ENCODE measurements at places on chromosomes 2 and 18. TPM values are rescaled to one million over a fixed set of nuclear protein-coding genes. Genes with fewer than 3 reads are reported as not detected.

DNA sequence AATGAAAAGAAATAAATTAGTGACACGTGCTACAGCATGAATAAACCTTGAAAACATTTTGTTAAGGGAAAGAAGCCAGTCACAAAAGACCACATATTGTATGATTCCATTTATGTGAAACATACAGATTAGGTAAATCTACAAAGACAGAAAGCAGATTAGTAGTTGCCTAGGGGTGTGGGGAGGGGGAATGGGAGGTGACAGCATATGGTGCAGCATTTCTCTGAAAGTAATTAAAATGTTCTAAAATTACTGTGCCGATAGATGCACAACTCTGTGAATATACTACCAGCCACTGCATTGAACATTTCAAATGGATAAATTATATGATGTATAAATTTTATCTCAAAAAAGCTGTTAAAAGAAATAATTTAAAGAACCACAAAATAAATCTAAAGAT, 161.0 kb downstream of the TRIB2 start:
- H3K4me3 ChIP-seq = no peak overlapping the region
- no peak overlapping the region for H3K27ac ChIP-seq
- peaks cover 15% of the 10 kb centered on the region for H3K27me3 ChIP-seq
- DNase-seq = no peak

Gene ABCB11
- not detected for total RNA-seq

DNA sequence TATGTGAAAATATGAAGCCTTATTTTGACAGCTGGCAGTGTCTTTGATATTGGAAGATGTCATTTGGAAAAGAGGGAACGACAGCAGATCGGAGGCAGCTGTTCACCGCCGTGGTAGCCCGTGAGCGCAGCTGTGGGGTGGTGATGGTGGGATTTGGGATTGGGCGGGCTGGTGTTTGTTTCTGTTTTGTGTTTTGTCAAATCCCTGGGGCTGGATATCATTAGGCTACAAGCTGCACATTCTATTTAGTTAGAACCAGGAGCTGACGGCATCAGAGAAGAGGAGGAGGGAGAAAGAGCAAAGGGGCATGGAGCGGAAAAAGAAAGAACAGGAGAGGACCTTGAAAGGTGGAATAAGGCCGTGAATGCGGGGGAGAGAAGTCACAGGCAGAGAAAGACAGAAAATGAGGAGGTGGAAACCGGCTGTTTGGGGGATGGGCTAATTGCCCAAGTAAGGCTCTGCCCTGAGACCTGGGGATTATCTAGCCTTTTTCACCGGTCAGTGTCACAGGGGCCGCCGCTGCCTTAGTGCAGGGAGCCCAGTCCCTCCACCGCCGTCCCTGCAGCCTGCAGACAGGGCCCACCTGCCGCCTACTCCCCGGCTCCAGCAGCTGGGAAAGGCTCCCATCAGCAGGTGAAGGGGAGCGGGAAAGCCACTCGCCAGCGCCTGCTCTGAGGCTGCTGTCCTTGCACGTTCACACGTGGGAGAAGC, 88.0 kb downstream of the ZCCHC2 start:
- no peak for DNase-seq
- no peak overlapping the region for H3K27ac ChIP-seq
- H3K36me3 ChIP-seq = no peaks in the 10 kb centered on the region
- peak overlapping the region; percentile 6 for H3K4me3 ChIP-seq
- peaks cover 5% of the 10 kb centered on the region for H3K4me1 ChIP-seq

Gene KCNK3
- total RNA-seq = not detected

GRCh38 chr2:74708296-74708695, 54.2 kb downstream of the SEMA4F start:
- H3K4me3 ChIP-seq = no peak overlapping the region
- no peaks in the 10 kb centered on the region for H3K27me3 ChIP-seq
- no peaks in the 10 kb centered on the region for H3K4me1 ChIP-seq
- no peak overlapping the region for H3K27ac ChIP-seq

DNA sequence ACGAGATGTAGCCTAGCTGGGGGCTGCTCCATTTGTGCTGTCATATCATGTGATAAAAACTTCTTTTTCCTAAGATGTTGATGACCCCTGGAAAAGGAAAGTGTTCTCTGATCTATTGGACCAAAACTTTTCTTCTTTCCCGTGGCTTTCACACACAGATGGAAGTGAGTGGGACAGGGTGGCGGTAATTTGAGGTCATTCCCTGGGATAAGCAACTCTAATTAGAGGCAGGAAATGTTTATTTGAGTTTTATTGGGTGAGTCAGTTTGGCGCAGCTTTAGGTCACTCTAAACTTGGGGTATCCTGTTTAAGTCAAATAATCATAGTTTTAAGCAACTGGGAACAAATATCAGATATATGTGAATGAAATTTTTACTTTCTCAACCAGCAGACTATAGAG, 221.0 kb upstream of the EPAS1 start:
- no peak overlapping the region for H3K27ac ChIP-seq
- peaks cover 6% of the 10 kb centered on the region for H3K36me3 ChIP-seq
- no peak overlapping the region for H3K4me3 ChIP-seq
- H3K4me1 ChIP-seq = no peaks in the 10 kb centered on the region

- DNase-seq = no peak
- peaks cover 4% of the 10 kb centered on the region for H3K4me1 ChIP-seq
- no peak overlapping the region for H3K27ac ChIP-seq
- no peaks in the 10 kb centered on the region for H3K27me3 ChIP-seq
Observed at GRCh38 chr2:20291106-20291564, 59.5 kb downstream of the PUM2 start.

- H3K4me3 ChIP-seq = no peak overlapping the region
- H3K27ac ChIP-seq = no peak overlapping the region
- H3K4me1 ChIP-seq = peaks cover 32% of the 10 kb centered on the region
- H3K36me3 ChIP-seq = peaks cover 4% of the 10 kb centered on the region
Observed at GRCh38 chr18:8952769-8953760, 149.4 kb upstream of the NDUFV2 start.

Gene CPLX4
- not detected for total RNA-seq

DNA sequence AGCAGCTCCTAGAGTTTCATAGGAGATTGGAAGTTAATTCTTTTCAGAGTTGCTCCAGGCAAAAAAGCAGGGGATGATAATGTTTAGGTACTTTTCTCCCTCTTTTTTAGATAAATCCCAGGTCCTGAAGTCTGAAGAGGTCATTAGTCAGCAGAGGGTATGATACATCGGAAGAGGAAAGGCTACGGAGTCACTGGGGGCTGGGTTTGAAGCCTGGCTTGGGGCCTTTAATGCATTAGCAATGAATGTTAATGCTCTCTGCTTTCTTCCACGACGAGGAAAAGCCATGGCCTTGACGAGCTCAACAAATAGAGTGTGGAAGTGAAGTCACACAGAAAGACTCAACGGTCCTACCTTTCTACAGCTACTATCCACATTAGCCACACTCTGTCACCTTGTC, 235.1 kb downstream of the NCKAP5 start:
- H3K36me3 ChIP-seq = no peaks in the 10 kb centered on the region
- no peaks in the 10 kb centered on the region for H3K4me1 ChIP-seq
- H3K27me3 ChIP-seq = no peaks in the 10 kb centered on the region

GRCh38 chr18:2568605-2569004, 2.7 kb downstream of the METTL4 start:
- no peak for DNase-seq
- peak overlapping the region; percentile 19 for H3K27ac ChIP-seq
- H3K4me1 ChIP-seq = peaks cover 32% of the 10 kb centered on the region
- peaks cover 33% of the 10 kb centered on the region for H3K36me3 ChIP-seq
- H3K4me3 ChIP-seq = peak overlapping the region; percentile 98

Gene GAL3ST2
- total RNA-seq = not detected

GRCh38 chr2:143026411-143027054, 102.7 kb upstream of the ARHGAP15 start:
- H3K27me3 ChIP-seq = no peaks in the 10 kb centered on the region
- DNase-seq = no peak
- no peaks in the 10 kb centered on the region for H3K36me3 ChIP-seq
- H3K27ac ChIP-seq = no peak overlapping the region
- no peaks in the 10 kb centered on the region for H3K4me1 ChIP-seq
- H3K4me3 ChIP-seq = no peak overlapping the region

Gene EGR4
- total RNA-seq = not detected

GRCh38 chr18:57167617-57168308, 20.9 kb downstream of the BOD1L2 start:
- H3K4me3 ChIP-seq = no peak overlapping the region
- DNase-seq = no peak
- no peaks in the 10 kb centered on the region for H3K4me1 ChIP-seq
- H3K27ac ChIP-seq = no peak overlapping the region
- H3K27me3 ChIP-seq = peaks cover 10% of the 10 kb centered on the region
- H3K36me3 ChIP-seq = no peaks in the 10 kb centered on the region

Gene CD8B2
- 13.1 TPM for total RNA-seq

Gene INHA
- not detected for total RNA-seq

DNA sequence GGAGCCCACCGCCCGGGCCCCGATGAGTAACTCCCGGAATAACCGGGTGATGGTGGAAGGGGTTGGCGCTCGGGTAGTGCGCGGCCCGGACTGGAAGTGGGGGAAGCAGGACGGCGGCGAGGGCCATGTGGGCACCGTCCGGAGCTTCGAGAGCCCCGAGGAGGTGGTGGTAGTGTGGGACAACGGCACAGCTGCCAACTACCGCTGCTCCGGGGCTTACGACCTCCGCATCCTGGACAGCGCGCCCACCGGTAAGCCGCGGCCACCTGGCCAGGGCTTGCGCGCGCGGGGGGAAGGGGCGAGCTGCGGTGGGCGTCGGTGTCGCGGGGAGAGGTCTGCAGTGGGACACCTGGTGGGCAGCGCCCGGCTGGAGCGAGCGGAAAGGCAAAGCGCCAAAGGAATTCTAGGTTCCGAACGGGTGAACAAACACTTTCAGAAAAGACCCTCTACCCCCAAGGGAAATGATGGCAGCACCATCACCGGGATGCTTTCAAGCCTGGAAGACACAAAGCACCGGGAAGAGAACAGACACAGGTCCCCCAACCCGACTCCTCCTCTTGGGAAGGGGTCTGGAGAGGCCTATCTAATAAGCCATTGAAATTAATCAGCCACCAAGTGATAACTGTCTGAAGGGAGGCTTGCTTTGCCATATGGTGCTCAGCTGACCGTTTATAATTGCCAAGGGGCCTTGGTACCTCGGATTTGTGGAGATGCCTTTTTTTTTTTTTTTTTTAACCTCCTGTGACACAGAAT, 1.1 kb downstream of the MIB1 start:
- peak overlapping the region; percentile 85 for H3K4me3 ChIP-seq
- H3K36me3 ChIP-seq = no peaks in the 10 kb centered on the region
- H3K27ac ChIP-seq = peak overlapping the region; percentile 60
- H3K4me1 ChIP-seq = peaks cover 20% of the 10 kb centered on the region
- no peak for DNase-seq
- H3K27me3 ChIP-seq = peaks cover under 1% of the 10 kb centered on the region

- peaks cover 51% of the 10 kb centered on the region for H3K36me3 ChIP-seq
- H3K27ac ChIP-seq = no peak overlapping the region
- no peak for DNase-seq
- H3K4me3 ChIP-seq = no peak overlapping the region
- H3K4me1 ChIP-seq = peaks cover 2% of the 10 kb centered on the region
Observed at GRCh38 chr2:218517434-218518206, 50.5 kb downstream of the USP37 start.

- no peak for DNase-seq
- no peaks in the 10 kb centered on the region for H3K36me3 ChIP-seq
- no peak overlapping the region for H3K4me3 ChIP-seq
- H3K4me1 ChIP-seq = no peaks in the 10 kb centered on the region
- no peak overlapping the region for H3K27ac ChIP-seq
- peaks cover 18% of the 10 kb centered on the region for H3K27me3 ChIP-seq
Observed at GRCh38 chr2:152370783-152371182, 35.8 kb downstream of the FMNL2 start.

GRCh38 chr18:52343138-52343537, 3.1 kb downstream of the DCC start:
- no peak overlapping the region for H3K27ac ChIP-seq
- H3K4me3 ChIP-seq = no peak overlapping the region
- peaks cover 3% of the 10 kb centered on the region for H3K36me3 ChIP-seq

DNA sequence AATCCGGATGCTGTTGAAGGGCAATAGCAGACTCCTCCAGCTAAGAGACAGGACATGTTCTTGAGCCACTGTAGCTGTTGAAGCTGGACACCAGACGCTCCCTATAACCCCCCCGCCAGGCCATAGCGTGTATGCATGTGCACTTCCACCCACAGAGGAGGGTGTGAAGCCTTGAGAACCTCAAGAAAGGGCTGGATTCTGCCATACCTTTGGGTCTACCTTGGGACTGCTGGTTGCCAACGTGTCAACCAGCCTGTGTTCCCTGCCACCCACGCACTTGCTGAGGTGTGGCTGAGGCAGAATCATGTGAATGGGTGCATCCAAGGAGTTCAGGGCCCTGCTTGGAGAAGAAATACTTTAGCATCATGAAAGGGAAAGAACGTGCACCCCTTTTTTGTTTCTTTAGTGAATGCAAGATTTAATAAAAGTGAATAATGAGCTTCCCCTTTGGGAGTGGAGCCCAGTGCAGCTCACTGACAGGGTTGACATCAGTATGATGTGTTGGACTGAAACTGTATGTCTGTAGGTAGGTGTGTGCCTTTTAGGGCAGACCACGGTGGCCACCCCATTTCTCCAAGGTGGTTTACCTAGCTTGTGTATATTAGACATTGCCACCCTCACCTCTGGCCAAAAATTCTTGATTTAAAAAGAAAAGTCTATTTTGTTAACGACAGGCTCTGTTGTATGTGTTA, 198.3 kb downstream of the MGAT5 start:
- no peak for DNase-seq
- peaks cover 2% of the 10 kb centered on the region for H3K36me3 ChIP-seq
- no peak overlapping the region for H3K27ac ChIP-seq
- no peaks in the 10 kb centered on the region for H3K4me1 ChIP-seq

DNA sequence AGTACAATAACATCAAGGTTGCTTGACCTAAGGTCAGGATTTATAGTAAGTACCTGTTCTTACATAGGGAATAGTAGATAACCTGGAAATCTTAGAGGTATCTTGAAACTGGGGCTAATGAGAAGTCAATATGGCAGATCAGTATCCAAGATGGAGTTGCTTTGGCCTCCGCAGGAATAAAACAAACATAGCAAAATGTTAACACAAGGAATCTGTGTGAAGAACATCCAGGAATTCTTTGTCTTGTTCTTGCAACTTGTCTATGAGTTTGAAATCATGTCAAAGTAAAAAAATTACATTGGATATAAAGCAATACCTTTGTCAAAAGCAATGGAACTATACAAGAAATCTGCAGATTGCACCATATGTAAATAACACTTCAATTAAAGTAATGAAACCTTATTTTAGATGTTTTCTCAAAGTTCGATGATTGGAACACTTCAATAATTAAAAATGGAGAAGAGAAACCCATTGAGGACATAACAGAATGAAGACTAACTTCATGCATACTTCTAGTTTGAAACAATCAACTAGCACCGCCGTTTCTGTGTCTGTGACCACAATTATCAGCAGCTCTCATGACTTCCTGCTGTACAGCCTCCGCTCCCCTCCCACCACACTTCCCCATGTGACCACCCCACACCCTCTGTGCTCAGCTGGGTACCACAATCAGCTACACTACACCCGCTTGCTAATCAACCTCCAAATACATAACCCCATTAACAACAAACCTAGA, 27.6 kb downstream of the C2orf76 start:
- H3K27me3 ChIP-seq = no peaks in the 10 kb centered on the region
- peak overlapping the region; percentile 90 for H3K27ac ChIP-seq
- H3K4me1 ChIP-seq = peaks cover 22% of the 10 kb centered on the region
- DNase-seq = peak; percentile 11
- peak overlapping the region; percentile 30 for H3K4me3 ChIP-seq
- peaks cover 9% of the 10 kb centered on the region for H3K36me3 ChIP-seq

Gene ZNF521
- not detected for total RNA-seq

Gene TUBA4B
- not detected for total RNA-seq

Measured in naive thymus-derived CD8-positive, alpha-beta T cell (primary cell).